ENCODE measurements at places on chromosomes 1 and 21.

DNA sequence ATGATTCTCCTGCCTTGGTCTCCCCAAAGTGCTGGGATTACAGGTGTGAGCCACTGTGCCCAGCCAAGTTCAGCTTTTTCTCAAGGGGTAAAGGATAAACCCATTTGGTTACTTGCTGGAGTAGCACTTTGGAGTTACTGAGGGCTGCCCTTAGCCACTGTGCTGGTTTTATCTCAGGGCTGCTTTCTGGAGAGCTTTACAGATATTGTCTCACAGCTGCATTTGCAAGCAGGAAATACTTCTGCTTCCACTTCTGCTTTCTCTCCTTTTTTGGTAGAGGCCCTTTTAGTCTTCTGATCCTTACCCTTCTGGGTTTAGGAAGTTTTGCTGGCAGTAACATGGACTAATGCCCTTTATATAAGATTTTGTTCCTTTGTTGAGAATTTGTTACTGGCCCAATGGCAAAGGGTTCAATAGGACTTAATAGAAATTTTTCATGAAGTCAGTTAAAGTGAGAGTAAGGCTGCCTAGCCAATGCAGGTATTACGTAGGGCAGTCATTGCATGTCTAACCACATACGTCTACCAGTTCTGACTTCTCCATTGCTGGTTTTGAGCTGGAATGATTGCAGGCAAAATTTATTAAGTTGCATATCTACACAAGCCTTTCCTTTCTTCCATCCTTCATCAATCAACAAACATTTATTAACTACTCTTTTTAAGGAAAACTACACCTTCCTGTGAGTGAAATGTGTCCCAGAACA lies 24.4 kb downstream of the CAP1 start:
- DNase-seq = no peak

DNA sequence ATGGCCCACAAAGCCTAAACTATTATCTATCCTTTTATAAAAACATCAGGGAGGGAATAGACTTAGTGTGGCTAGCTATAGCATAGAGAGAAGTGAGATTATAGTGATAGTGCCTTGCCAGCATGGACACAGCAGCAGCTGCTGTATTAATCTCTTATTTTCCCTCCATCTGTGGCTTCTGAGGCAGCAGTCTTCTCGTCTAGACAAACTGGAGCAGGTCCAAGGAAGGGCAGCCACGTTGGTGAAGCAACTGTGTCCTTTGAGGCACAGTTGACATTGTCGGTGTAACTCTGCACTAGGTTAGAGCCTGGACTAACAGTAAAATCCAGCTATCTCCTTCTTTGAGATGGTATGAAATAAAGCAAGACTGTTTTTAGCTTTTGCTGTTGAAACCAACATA lies 131.3 kb downstream of the CACHD1 start:
- DNase-seq = no peak

GRCh38 chr1:160638926-160639325 lies 7.9 kb downstream of the SLAMF1 start:
- DNase-seq = no peak

DNA sequence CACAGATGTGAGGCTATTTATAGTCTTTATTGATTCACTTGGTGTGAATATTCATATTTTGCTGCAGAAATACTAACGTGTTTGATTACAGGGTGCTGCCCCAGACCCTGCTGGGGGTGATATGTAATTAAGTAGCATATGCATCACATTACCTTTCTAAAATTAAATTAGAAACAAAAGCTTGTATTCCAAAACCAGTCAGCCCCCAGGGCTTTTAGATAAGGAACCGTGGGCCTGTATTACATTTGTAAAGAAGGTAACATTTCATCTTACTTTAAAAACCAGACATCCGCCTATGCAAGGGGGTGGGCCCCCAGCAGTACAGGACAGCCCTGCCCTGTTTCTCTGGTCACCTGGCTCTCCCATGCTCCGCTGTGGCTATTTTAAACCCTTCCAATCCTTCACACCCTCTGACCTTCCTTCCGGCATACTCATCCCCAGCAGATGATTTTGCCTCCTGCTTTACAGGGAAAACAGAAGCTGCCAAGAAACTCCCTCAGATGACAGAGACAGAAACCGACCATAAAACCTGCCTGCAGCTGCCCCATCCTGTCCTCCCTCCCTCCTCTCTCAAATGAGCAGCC lies 22.0 kb upstream of the KCNC4 start:
- DNase-seq = no peak

GRCh38 chr1:160850993-160851392 lies 11.7 kb downstream of the CD244 start:
- no peak for DNase-seq

GRCh38 chr1:115138271-115138670 lies 49.0 kb upstream of the TSPAN2 start:
- no peak for DNase-seq

Data from NCI-H2227 treated with DMSO at 0.1 percent for 48 hours (cell line).